GM20000 (cell line): ENCODE measurements at places on chromosomes 2 and 18.

GRCh38 chr18:54261894-54262293 lies 7.4 kb upstream of the POLI start:
- peak; percentile 71 for DNase-seq

GRCh38 chr2:220550995-220551700 lies 923.7 kb downstream of the SLC4A3 start:
- no peak for DNase-seq

GRCh38 chr18:52963481-52963880 lies 623.5 kb downstream of the DCC start:
- no peak for DNase-seq

DNA sequence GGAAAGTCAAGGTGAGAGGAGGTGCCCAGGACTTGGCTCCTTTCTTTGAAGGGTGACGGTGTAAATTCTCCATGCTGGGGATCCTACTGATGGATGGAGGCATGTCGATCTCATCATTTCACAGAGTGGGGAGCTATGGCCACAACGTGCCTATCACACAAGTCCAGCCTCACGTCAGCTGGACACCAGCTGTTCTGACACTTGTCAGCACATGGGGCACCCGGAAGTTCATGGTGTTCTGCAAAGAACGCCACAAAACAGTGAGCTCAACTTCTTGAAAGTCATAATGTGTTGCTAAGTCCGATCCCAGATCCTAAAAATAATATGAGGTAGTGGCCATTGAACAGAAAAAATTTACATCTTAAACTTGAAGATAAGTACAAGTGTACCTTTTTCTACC lies 12.3 kb downstream of the PAX8 start:
- no peak for DNase-seq

DNA sequence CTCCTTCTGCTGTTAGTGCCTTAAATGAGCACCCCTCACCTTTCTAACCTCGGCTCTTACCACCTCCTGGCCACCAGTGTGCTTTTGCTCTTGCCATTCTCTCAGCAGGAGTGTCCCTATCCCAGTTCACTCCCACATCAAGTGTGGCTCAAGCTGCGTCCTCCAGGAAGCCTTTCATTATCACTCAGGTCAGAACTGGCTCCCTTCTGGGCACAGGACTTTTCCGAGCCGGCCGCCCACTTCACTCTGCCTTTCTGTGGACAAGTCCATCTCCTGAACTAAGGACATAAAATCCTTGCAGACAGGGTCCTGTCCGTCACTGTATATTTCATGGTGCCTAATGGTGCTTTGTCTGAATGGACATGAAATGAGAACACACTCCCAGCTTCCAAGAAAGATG lies 15.6 kb downstream of the TMEM127 start:
- no peak for DNase-seq

DNA sequence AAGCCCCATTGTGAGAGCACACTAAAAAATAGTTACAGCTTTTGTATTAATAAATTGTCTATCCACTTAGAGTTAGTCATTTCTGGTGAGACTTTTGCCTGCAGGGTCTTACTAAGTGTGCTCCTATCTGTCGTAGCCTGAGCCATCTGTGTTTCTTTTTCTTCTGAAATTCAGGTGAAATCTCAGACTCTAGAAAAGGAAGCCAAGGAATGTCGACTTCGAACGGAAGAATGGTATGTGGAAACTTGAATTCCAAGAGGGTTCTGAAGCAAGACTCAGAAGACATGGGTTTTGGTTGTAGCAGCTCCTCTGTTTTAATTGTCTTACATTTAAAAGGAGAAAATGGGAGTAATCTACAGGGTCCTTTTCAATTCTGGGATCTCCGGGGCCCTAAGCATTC lies 70.0 kb upstream of the STON1 start:
- DNase-seq: no peak

DNA sequence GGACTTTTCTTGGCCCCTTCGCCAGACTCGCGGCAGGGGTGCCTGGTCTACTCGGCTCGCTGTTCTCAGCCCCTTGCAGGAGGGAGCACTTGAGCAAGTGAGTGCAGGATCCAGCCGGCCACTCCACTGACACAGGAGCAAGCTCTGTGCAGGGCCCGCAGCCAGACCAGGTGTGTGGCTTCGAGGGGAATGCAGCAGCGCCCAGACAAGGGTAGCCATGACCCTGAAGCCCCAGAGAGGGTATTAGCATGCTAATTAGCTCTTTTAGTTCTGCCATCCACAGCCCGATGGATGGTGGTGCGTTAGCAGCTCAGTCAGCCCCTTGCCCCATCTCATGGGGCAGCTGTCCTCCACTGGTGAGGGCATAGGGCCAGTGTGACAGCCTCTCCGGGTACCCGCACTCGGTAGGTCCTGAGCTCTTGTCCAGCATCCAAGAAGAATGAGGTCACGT lies 103.2 kb upstream of the HS6ST1 start:
- no peak for DNase-seq

- DNase-seq: no peak
Observed at GRCh38 chr2:1052771-1053191, 102.1 kb downstream of the SNTG2 start.

- DNase-seq: no peak
Observed at GRCh38 chr2:48545244-48545643, 15.3 kb downstream of the STON1 start.

DNA sequence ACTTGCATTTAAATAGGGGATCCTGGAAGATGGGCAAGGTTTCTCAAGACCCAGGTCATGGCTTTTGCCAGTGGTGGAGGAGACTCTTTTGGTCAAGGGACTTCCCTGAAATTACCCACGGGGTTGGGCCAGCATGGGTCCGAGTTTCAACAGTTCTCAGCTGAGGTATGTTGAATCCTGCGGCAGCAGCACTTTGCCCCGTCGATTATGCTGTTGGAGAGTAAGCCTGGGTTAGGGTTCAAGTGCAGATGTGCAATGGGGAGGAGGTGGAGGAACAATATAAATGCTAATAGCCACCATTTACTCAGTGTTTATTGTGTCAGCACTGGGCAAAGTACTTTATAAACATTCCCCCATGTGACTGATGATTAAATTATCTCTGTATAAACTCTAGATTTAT lies 96.0 kb upstream of the GATA6 start:
- no peak for DNase-seq

DNA sequence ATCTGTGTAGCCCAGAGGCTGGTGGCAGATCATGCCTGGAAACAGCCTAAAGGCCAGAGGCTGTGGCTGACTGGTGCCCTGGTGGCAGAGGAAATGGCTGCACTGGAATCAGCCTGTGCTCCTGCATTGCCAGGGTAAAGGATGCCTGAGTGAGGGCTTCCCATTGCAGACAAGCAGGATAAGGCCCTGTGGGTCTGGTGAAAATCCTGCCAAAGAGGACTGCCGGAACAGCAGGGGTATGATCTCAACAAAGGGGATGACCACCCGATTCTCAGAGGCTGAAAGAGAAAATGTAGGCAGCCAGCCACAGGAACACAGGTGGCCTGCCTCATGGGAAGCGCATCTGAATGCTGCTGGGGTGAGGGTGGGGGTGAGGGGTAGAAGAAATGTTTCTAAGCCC lies 48.2 kb downstream of the FBXO48 start:
- no peak for DNase-seq

DNA sequence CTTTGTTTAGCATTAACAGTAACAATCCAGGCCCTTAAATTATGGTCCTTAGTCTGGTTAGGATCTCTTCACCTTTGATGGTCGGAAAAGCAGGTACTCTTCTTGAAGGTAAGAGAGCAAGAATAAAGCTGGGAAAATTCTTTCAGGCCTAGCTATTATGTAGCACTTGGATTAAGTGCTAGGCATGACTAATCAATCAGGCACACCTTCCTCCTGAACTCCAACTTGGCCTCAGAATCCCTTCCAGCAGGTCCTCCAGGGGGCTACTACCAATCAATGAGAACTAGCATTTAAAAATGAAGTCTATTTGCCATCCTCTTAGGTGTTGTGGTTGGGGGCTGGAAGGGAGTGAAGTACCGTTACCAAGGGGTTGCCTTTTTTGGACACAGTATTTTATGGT lies 3.7 kb downstream of the SMYD1 start:
- no peak for DNase-seq

- DNase-seq: no peak
Observed at GRCh38 chr2:12257476-12257875, 459.3 kb upstream of the TRIB2 start.

- DNase-seq: no peak
Observed at GRCh38 chr2:163859951-163860350, 124.1 kb upstream of the FIGN start.
